Colonic mucosa (tissue), 4 donors: ENCODE measurements at places on chromosomes 1 and 21.
A peak's percentile ranks its signal among the peaks of the same experiment; 100 is the strongest.

DNA sequence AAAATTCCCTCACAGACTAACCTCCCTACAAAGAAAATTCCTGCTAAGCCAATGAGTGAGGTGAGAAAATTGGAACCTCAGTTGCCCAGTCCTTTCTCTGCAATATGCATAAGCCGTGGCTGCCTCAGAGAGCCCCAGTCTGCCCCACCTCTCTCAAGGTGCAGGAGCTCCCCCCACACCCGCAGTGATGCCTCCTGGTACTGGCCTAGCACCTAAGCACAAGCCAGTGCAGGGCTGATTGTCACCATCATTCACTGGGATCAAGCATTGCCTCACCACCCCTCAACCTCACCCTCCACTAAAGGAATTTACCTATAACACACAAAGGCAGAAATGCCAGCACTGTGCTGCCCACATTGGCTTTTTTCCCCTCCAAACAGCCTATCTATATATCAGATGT is 56.9 kb downstream of the CD34 start:
- DNase-seq = no peak

DNA sequence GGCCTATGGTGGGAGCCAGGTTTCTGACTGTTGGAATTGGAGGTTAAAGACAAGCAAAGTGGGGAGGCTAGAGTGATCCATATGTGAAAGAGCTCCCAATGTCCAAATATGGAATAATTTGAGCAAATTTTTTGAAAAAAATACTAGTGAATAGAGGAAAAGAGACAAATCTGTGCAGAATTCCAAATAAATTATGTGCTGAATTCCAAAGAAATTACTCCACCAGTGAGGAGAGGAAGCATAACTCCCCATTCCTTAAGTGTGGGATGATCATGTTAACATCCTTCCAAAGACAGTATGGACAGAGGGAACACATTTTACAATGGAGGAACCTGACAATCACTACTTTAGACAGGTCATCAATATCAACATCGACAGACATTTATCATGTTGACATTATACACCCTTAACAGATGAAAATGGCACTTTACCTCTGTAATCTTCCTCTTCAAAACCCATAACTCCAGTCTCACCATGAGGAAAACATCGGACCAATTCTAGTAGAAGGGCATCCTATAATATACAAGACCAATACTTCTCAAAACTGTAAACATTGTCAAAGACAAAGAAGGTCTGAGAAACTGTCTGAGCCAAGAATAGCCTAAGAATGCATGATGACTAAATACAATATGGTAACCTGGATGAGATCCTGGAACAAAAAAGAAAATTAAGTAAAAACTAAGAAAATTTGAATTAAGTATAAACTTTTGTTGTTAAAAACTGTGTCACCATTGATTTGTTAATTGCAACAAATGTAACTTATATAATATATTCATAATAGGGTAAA is 71.5 kb upstream of the RGS4 start:
- no peak for DNase-seq

- DNase-seq = no peak
Measured at GRCh38 chr1:150420560-150421265, 56.8 kb downstream of the RPRD2 start.

- peak; percentile 91 for DNase-seq
Measured at GRCh38 chr1:39819091-39819812, 30.6 kb upstream of the BMP8B start.

- no peak for DNase-seq
Measured at GRCh38 chr1:242522304-242522945, 2.1 kb downstream of the PLD5 start.

- no peak for DNase-seq
Measured at GRCh38 chr1:150410582-150411101, 46.7 kb downstream of the RPRD2 start.

DNA sequence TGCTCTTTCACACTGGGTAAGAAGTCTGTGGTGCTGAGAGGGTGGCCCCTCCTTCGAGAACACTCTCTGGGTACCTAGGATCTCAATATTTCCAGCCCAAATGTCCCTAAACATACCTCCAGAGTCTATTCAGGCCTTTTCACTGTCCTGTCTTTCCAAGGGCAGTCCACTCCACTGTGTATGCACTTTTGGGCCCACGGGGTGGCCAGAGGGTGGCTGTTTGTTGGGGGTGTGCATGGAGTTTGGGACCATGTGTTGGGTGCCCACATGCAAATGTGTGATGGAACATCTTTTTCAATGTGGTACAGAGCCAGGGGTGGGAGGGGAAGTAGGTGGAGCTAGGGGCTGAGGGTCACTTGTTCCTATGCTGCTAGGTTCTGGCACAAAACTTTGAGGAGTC is 87.5 kb downstream of the FAM78B start:
- DNase-seq = no peak

GRCh38 chr1:89490389-89490788 is 34.2 kb upstream of the LRRC8B start:
- no peak for DNase-seq

DNA sequence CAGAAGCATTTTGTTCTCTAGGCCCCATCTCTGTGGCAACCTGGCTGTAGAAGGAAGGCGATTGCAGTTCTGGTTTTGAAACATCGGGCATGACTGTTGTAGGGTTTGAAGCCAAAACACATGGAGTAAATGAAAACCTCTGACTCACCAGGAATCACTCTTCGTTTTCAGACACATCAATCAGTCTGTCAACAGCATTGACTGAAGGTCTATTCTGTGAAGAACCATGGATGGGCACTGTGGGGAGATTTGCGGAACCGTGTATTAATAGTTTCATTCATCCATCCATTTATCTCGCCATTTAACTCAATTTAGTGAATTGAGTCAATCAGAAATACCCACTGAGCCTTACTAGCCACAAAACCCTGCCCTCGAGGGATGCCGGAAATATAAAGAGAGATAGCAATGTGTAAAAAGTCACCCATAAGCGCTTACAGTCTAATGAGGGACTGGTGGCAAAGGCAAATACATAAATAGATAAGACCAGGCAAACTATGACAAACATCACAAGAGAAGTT is 364.6 kb upstream of the PROX1 start:
- no peak for DNase-seq

DNA sequence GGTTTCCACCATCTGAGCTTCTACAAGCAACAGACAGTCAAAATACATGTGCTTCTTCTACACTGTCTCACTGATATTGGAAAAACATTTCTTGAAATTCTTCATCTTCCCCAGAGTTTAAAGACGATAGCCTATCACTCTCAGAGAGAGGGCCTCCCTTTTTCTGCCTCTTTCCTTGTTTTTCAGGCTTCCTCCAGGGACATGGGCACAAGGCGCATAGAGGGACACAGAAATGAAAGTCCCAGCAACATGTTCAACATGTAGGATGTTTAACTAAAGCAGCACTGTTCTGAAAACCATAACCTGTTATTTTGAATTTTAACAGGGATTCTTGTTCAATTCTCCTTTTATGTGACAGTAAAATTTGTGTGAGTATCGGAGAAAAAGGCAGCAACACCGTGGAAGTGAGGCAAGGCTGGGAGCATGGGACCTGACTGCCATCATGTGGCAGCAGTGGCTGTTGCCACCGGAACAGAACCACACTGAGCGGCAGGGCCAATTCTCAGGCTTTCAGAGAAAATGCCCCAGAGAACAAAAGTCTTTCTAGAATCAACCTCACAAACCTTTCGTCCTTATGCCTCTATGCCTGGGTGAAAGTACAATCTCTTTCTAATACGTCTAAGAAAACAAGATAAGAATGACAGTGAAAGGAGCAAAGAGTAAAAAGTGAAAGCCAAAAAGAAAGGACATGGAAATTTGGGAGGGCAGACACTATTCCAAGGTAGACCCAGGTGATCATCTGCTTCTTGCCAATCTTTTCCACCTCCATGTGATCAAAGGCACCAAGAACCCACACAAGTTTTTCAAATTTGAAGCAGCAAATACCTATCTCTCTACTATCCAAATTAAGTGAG is 54.5 kb downstream of the PCNX2 start:
- peak; percentile 76 for DNase-seq

DNA sequence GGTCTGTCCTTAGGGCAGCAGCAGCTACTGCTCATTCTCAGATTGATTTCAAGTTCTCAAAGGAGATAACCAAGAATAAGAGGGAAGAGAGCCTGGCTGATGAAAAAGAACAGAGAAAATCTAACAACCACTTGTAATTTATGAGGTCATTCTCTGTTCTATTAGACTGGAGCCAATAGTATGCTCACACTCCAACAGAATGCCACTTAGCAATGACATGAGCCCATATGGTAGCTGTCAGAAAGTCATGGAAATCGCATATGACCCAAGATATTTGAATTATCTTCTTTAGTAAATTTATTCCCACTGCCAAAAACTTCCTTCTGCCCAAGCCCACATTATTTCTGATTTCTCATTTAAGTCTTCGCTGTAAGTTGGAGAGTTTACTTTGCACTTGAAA is 53.7 kb upstream of the PLA2G4A start:
- DNase-seq = no peak

DNA sequence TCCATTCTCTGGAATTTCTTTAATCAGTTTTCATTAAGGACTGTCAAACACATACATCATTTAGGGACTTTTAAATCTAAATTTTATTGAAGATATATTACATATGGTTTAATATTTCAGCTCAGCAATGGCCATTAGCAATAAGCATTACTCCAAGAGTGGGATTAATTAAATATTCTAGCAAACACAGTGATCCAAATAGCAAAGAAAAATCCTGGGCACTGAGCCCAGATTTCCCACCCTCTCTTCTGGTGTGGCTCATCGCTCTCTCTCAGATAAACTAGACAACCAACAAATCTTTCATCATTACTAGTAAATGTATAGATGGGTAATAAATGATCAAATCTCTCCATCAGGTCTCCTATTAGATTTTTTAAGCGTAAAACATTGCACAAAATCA is 53.5 kb upstream of the FOXD3 start:
- DNase-seq = no peak

GRCh38 chr21:31287201-31287600 is 56.9 kb downstream of the TIAM1 start:
- DNase-seq = no peak

- DNase-seq = no peak
Measured at GRCh38 chr1:224226849-224227502, 43.9 kb downstream of the DEGS1 start.

- no peak for DNase-seq
Measured at GRCh38 chr1:1083416-1084371, 9.6 kb upstream of the RNF223 start.

DNA sequence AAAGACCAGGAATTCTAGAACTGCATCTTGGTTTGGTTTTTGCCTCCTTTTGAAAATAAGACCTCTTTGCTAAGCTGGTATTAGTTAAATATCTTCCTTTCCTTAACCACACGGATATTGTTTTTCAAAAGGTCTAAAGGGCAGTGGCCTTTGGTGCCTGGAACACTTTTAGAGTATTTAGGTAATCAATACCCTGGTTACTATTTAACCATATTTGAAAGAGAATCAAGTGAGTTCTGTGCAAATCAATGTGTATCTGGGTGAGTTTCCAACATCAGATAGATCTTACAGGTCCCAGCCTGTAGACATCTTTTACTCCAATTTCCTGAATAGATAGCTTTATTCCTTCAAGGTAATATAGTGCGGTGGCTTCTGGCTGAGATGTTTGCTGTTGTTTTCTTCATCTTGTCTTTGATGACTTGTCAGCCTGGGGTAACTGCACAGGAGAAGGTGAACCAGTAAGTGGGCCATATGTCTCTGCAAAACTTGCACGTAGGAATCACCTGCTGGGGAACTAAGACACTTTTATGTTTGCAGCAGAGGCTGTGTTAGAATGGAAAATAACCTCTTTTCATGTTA is at the start of gene C8A:
Gene C8A, plus strand, starts transcription at position 277 of the 579 bp plus-strand sequence. Its CDS starts 105 bp downstream, at position 382.
- no peak for DNase-seq

- peak; percentile 22 for DNase-seq
Measured at GRCh38 chr1:101520302-101520701, 283.5 kb downstream of the S1PR1 start.

GRCh38 chr1:227445746-227446145 is 117.6 kb upstream of the ZNF678 start:
- DNase-seq = no peak

DNA sequence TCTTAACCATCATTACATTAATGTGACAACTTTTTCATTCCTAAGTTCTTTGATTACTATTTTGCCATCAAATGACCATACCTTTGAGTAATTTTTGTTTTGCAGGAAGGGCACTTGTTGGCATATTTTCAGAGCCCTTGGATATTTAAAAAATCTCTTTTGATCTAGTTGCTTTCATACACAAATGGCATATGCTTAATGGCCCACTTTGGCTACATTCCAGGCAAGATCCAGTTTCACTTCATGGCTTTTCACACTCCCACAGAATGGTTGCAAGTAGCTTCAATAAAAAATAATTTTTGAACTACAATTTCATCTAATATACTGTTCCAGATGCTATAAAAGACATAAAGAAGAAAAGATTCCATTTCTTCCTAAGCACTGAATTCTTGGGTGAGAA is 18.1 kb downstream of the ADAM30 start:
- no peak for DNase-seq

DNA sequence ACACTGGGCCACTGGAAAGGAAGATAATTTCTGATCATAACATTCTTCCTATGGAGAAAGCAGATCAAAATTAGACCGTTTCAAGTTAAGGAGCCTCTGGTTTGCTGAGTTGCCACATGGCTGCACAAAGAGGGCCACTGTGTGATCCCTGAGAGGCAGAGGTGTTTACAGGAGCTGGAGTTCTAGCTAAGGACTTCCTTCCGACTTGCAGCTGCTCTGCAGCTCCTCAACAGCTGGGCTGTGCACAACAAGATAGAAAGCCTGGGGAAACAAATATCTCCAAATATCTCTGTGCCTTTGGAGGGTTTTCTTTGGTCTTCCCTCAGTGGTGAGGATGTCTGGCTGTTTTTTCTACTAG is 26.8 kb downstream of the GADD45A start:
- DNase-seq = no peak

DNA sequence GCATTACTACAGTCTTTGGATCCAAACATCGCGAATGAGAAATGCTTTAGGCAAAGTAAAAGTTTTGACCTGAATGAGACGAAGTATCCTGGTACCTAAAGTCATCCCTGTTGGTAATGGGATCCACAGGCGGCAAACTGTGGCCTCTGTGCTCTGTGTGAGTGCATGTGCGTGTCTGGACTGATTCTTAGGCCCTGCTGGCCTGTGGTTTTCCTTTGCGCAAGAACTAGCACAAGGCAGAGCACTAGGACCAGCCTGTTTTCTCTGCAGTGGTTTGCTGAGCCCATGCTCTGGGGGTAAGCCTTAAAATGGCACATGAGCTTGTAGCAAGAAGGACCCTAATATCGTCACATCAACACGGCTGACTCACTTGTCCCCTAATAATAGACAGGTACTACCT is 251.2 kb downstream of the DSCAM start:
- no peak for DNase-seq

- DNase-seq = no peak
Measured at GRCh38 chr1:228145463-228146416, 4.0 kb upstream of the GJC2 start.

DNA sequence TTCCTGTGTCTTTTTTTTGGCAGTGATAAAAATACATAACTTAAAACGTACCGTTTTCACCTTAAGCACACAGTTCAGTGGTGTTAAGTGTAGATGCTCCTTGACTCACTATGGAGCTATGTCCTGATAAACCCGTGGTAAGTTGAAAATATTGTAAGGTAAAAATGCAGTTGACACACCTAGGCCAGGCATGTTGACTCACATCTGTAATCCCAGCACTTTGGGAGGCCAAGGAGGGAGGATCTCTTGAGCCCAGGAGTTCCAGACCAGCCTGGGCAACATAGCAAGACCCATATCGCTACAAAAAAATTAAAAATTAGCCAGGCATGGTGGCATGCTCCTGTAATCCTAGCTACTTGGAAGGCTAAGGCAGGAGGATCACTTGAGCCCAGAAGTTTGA is 73.6 kb upstream of the COG2 start:
- DNase-seq = no peak
